ENCODE measurements at places on chromosomes 11 and 22.

- H3K36me3 ChIP-seq = no peaks in the 10 kb centered on the region
- no peak overlapping the region for H3K27ac ChIP-seq
- H3K4me1 ChIP-seq = no peaks in the 10 kb centered on the region
- no peak overlapping the region for H3K4me3 ChIP-seq
- peaks cover 34% of the 10 kb centered on the region for H3K27me3 ChIP-seq
Observed at GRCh38 chr22:23124611-23125511, 16.9 kb downstream of the RSPH14 start.

DNA sequence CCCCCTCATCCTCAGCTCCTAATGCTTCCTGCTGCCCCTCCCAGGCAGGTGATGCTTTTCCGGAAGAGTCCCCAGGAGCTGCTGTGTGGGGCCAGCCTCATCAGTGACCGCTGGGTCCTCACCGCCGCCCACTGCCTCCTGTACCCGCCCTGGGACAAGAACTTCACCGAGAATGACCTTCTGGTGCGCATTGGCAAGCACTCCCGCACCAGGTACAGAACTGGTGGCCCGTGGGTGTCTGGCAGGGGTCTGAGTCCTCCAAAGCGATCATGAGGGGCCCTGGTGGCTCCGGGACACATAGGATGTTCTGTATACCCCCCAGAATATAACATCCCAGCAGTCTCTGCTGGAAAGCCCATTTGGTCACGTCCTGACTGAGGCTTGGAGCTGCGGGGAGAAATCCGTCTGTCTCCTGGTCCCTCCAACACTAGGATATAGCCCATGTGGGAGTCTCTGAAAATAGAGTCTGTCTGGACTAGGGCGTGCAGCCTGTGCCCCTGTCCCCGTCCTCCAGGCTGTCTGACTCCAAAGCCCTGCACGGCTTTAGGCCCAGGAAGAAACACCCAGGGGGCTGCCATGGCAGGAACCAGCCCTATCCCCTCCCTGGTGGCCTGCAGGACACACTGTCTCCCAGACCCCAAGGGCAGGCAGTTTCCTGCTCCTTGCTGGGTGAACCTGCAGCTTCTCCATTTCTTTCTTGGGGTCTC, 9.1 kb downstream of the F2 start:
- no peak overlapping the region for H3K4me3 ChIP-seq
- no peaks in the 10 kb centered on the region for H3K27me3 ChIP-seq
- no peak overlapping the region for H3K27ac ChIP-seq
- H3K36me3 ChIP-seq = no peaks in the 10 kb centered on the region
- no peak for DNase-seq

- no peak overlapping the region for H3K4me3 ChIP-seq
- no peak overlapping the region for H3K27ac ChIP-seq
- no peaks in the 10 kb centered on the region for H3K27me3 ChIP-seq
- no peak for DNase-seq
- no peaks in the 10 kb centered on the region for H3K36me3 ChIP-seq
Observed at GRCh38 chr11:9736365-9736764, 72.5 kb downstream of the SWAP70 start.

DNA sequence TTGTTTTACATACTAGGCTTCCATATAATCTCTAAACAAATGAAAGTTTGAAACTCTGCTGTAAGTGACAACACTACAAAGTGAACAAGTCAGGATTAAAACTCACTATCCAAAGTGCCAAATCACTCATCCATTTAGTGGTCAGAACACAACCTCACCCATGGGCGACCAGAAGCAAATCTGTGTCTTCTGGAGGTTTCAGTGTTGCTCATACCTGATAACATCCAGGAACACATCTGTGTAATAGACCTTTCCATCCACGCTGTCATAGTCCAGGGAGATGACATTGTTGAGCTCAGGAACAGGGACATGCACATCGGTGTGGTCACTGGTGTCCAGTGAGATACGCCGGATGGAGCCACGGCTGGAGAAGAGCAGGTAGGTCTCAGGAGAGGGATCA, 28.5 kb upstream of the CKAP5 start:
- no peaks in the 10 kb centered on the region for H3K27me3 ChIP-seq
- H3K4me1 ChIP-seq = no peaks in the 10 kb centered on the region
- DNase-seq = no peak
- H3K36me3 ChIP-seq = no peaks in the 10 kb centered on the region
- no peak overlapping the region for H3K4me3 ChIP-seq
- H3K27ac ChIP-seq = no peak overlapping the region

DNA sequence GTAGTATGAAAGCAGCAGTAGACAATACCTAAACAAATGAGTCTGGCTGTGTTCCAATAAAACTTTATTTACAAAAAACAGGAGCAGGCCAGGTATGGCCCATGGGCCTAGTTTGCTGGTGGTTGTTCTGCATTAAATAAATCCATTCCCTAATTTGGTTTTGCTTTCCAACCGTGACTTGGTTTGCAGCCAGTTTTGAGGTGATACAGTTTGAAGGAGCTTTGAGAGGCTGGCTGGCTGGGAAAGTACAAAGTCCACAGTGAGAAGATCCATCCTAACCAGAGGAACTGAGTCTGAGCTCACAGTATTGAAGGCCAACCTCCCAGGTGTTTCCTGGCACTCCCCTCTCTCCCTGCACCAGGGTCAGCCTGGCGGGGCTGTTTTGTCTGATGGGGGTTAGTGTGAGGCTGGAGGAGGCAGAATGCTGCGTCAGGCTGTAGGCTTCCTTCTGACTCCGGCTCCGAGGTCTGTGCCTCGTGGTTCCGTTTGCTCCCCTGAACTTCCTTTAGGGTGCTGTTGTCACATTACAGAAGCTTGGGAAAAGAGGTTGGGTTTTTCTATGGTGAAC, 129.5 kb downstream of the MICAL2 start:
- 0 out of 2 replicates have a peak, but pooled peaks cover 7% of the 10 kb centered on the region for H3K36me3 ChIP-seq
- H3K27ac ChIP-seq = no peak overlapping the region
- H3K4me1 ChIP-seq = peaks cover 7% of the 10 kb centered on the region
- H3K4me3 ChIP-seq = no peak overlapping the region

GRCh38 chr11:26842478-26843282, 120.8 kb upstream of the SLC5A12 start:
- no peaks in the 10 kb centered on the region for H3K4me1 ChIP-seq
- no peak overlapping the region for H3K27ac ChIP-seq
- DNase-seq = no peak
- no peaks in the 10 kb centered on the region for H3K36me3 ChIP-seq
- H3K4me3 ChIP-seq = no peak overlapping the region
- no peaks in the 10 kb centered on the region for H3K27me3 ChIP-seq

GRCh38 chr11:44002191-44003093, 45.3 kb upstream of the ACCSL start:
- DNase-seq = no peak
- no peak overlapping the region for H3K4me3 ChIP-seq
- no peak overlapping the region for H3K27ac ChIP-seq
- no peaks in the 10 kb centered on the region for H3K4me1 ChIP-seq
- peaks cover 67% of the 10 kb centered on the region for H3K27me3 ChIP-seq

DNA sequence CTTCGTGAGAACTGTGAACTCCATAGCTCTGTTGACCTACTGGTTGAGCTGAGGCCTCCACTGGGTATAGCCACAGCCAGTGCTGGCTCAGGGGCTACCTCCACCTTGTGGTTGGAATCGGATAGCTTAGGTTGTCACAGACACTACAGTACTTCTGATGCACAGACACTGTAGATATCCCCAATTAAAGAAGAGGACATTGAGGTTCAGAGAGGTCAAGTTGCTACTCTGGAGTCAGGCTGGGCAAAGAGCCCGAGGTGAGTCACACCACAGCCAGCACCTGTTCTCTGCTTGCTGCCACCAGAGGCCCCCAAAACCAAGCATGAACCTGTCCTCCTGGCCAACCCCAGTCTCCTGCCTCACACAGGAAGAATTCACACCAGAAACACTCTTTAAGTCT, 5.4 kb downstream of the UFD1 start:
- peaks cover 7% of the 10 kb centered on the region for H3K4me1 ChIP-seq
- no peak for DNase-seq
- H3K4me3 ChIP-seq = no peak overlapping the region
- H3K27ac ChIP-seq = no peak overlapping the region
- H3K36me3 ChIP-seq = no peaks in the 10 kb centered on the region

GRCh38 chr22:31055635-31056159, 25.4 kb upstream of the SMTN start:
- H3K4me1 ChIP-seq = peaks cover 14% of the 10 kb centered on the region
- H3K27ac ChIP-seq = no peak overlapping the region

DNA sequence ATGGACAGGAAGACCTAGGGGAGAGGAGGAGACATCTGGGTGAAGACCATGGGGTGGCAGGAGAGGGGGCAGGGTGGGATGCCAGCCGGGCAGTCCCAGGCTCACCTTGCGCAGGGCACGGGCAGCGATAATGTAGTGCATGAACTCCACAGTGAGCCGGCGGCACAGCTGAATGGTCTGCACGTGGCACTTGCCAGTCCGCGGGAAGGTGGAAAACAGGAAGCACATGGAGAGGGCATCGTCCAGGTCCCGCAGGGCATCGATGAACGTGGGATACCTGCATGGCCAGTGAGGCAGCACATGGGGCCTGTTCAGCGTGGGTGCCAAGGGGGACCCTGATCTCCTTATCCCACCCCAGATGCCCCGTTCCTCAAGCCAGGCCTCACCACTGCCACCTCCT, 7.3 kb downstream of the PES1 start:
- no peak overlapping the region for H3K27ac ChIP-seq
- no peak overlapping the region for H3K4me3 ChIP-seq
- H3K36me3 ChIP-seq = peaks cover 66% of the 10 kb centered on the region

DNA sequence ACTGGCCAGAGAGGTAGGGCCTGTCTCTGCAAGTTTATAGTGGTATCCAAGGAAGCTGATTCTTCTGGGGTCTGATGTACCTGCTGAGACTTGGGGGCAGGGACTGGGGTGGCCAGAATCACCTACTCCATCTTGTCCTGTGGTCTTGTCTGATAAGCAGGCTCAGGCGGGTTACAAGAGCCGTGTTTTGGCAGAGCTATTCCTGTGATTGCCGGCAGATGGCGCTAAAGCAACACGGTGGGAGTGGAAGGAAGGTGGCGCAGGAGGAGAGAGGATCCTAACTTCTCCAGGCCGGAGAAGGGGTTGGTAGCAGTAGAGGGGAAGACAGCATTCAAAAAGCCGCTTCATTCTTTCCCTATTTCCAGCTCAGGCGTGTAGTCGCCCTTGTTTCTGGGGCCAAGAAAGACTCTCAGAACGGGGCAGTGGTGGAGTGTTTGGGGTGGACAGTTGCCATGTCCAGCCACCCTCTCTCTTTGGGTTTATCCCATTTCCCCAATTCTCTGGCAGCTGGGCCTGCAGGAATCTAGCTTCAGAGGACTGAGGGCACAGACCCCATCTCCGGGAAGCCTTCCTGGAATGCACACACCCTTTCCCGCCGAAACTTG, 15.1 kb downstream of the CHRM1 start:
- H3K36me3 ChIP-seq = no peaks in the 10 kb centered on the region
- H3K27ac ChIP-seq = no peak overlapping the region
- H3K4me3 ChIP-seq = no peak overlapping the region

DNA sequence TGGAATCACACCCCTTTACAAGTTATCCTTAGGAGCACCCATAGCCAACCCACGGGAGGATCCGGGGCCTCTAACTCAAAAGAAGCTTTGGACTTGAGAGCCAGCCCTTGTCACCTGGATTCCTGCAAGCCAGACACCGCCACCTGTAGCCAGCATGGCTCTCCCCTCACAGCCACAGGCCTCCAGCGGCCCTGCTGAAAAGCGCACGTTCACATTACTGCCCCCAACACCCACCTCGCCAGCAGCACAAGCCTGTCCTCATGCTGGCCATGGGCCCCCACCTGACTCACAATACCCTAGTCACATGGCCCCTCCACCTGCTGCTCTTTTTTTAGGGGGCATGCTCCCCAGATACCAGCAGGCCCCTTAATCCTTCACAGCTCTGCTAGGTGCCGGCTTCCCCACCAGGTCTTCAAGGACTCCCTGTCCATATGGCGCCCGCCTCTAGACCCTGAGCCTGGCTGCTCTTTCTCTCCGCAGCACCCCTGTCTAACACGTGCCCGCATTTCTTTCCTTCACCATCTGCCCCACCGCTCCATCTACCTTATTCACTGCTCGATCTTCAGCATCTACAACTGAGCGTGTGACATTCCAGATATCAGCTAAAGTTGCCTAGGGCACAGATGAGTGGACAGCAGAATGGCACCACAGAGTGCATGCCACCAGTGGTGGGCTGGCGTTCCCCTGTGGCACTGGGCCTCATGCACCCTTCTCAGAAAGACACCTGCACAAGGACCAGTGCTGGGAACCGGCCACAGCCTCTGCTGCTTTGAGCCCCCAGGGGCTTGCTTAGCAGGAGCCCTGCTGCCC, 6.6 kb downstream of the CARS1 start:
- no peak overlapping the region for H3K27ac ChIP-seq
- 0 out of 2 replicates have a peak, but pooled peaks cover 4% of the 10 kb centered on the region for H3K36me3 ChIP-seq
- no peak for DNase-seq
- no peak overlapping the region for H3K4me3 ChIP-seq
- H3K4me1 ChIP-seq = peaks cover 16% of the 10 kb centered on the region

DNA sequence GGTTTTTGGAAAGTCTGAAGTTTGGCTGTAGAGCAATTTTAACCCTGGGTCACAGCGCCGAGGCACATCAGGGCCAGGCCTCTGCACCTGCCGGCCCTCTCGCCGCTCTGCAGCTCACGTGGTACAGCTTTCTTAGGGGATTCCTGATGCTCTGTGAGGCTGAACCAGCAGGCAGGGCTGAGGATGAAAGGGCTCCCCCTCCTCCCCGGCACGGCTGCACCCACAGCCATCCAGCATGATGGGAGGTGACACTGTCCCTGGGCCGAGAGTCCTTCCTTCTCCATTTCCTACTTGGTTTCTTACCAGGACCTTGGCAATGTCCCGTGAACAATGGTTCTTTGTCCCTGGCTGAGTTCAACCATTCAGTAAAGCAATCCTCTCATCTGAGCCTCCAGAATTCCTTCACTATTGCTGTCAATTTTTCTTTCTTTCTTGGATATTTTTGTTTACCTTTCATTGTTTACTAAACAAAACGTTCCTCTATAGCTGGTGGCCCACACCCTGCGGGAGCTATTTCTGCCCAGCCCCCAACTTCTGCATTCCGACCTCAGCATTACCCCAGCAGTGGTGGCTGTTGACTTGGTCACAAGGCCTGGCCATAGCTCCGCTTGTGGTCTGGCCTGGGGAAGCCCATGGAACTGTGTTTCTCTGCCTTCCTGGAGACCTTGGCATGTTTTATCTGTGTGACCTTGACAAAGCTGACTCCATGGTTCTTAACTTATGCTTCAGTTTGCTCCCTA, 172.8 kb upstream of the B3GAT1 start:
- H3K27me3 ChIP-seq = peaks cover 98% of the 10 kb centered on the region
- H3K27ac ChIP-seq = no peak overlapping the region
- H3K4me1 ChIP-seq = 0 out of 2 replicates have a peak, but pooled peaks cover under 1% of the 10 kb centered on the region
- H3K4me3 ChIP-seq = no peak overlapping the region

Measured in PC-9 (cell line).